Stimulated activated CD4-positive, alpha-beta T cell treated with anti-CD3 and anti-CD28 coated beads, TNF-alpha, amount 100 ng/mL, for 4 hours (primary cell): ENCODE measurements at places on chromosomes 1 and 21.

DNA sequence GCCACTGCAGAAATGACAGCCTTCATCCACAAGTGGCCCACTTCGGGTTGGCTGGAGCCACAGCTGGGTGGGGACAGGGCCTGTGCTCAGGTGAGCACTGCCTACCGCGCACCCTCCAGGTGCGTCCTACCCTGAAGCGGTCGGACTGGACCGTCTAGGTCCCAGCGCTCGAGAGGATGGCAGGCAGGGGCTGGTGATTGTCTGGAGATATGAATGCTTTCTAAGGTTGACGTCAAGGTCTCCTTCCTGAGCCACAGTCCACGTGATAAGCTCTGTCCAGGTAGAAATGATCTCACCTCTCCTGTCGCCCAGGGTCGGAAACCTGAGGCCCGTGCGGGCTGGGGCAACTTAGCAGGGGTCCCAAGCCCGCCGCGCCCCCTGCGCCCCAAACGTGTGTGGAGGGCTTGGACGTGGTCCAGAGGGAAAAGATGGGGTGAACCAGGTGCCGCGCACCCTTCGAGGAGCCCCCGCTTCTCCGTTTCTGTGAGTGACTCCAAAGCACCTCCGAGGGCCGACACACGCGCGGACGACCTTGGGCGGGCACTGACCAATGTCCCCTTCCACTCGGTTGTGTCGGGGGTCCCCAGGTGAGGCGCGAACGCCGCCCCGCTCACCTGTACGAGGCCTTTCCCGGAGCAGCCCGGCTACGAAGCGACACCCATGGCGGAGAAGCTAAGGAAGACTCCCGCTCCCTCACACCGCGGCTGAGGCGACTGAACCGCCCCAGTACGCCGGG, 853 bp upstream of the DOP1B start:
- DNase-seq: no peak

- no peak for DNase-seq
These were observed 376.9 kb upstream of the LYPLAL1 start for GRCh38 chr1:218796773-218797172.

GRCh38 chr1:234842726-234843641, 233.0 kb upstream of the IRF2BP2 start:
- peak; percentile 58 for DNase-seq

GRCh38 chr1:63322944-63323864, 837 bp downstream of the FOXD3 start:
- no peak for DNase-seq

DNA sequence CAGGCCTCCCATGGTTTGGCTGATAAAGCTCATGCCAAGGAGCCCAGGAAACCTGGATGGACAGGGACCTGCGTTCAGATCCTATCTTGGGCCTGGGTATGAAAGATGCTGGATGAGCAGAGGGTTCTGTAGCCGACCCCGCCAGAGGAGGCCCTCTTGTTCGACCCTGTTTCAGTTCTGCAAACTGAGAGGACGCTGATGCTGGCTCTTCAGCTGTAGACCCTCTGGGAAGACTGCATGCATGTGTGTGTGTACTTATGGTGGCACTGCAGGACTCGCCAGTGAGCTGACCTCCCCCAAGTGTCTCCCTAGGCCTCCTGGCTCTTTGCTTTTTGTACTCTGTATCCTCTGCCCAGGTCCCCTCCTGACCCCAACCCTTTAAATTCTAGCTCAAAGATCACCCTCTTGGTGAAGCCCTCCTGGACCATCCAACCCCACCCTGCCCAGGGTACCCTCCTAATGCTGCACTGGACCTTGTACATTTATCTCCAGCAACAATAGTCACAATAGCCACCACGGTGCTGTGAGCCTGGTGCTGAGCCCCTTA, 1.6 kb downstream of the EPS8L3 start:
- no peak for DNase-seq

GRCh38 chr1:194846488-194846887, 1660.1 kb upstream of the B3GALT2 start:
- DNase-seq: no peak

DNA sequence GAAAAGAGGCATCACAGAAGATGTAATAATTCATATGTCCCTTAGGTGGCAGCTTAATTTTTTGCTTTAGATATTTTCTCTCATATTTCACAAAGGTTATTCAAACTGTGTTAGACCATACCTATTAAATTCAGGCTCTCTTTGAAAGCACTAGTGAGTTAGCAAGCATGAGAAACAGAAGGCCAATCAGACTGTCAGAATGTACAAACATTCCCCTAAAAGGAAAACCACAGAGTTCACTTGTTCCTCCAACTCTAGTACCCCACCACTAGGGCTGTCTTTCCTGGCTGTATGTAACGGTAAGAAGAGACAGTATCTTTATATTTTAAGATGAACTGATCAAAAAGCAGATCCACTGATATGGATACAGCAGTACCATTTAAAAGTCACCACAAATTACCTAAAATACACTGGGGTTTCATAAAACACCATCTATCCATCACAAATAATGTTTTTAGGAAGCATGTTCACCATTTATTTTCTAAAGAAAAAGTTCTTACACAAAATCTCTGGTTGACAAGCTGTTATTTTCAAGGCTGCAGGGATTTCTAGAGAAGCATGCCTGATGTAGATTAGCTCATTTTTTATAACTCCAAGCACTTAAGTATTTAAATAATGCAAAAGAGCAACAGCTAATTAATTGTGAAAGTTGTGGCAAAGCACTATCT, 1.8 kb downstream of the ARPC5 start:
- no peak for DNase-seq

GRCh38 chr1:51705035-51705434, 88.1 kb downstream of the OSBPL9 start:
- no peak for DNase-seq

GRCh38 chr1:151909167-151910149, at the start of gene THEM4:
Gene THEM4, minus strand, starts transcription at chr1:151909511. Its CDS starts 53 bp downstream, at chr1:151909458.
- DNase-seq: peak; percentile 94

DNA sequence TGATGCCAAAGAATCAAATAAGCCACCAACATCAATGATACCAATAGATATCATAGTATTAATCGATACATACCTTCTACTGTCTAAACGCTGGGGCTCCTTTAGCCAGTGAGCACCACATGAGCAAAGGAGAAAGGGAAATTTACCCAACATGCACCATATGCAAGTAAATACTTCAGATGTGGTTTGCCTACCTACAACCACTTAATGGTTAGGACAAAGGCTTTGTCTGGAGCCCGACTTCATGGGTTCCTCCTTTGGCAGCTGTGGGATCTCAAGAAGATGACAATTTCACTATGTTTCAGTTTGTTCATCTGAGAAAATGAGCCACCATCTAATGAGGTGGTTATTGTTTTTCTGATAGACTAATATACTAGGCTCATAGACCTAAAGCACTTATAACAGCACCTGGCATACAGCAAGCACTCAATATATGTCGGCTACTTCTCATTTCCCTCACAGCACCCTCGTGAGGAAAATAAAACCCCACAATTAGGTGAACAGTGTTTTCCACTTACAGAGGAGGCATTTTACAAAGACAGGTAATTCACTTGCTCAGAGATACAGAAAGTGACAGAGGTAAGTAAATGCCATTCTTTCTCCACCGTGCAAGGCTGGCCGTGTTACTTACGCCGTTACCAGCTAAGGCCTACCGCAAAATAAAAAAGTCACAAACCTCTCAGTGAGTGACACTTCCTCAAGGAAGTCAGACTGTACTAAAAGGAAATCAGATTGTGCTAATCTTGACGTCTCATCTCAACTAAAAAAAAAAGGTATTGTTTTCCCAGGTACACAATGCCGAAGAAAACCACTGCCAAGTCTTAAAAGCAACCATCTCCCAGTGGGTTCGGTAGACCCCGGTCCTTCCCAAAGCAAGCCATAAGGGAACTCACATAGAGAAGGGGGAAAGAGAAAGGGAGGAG, 1.6 kb downstream of the TTC13 start:
- no peak for DNase-seq

GRCh38 chr1:166184012-166184411, 17.2 kb upstream of the FAM78B start:
- no peak for DNase-seq
